Common myeloid progenitor, CD34-positive (primary cell): ENCODE measurements at places on chromosomes 7 and 10.

GRCh38 chr10:67818323-67818722, 19.7 kb downstream of the DNAJC12 start:
- DNase-seq = no peak

- no peak for DNase-seq
Observed at GRCh38 chr7:121510302-121510701, 114.2 kb upstream of the FAM3C start.

DNA sequence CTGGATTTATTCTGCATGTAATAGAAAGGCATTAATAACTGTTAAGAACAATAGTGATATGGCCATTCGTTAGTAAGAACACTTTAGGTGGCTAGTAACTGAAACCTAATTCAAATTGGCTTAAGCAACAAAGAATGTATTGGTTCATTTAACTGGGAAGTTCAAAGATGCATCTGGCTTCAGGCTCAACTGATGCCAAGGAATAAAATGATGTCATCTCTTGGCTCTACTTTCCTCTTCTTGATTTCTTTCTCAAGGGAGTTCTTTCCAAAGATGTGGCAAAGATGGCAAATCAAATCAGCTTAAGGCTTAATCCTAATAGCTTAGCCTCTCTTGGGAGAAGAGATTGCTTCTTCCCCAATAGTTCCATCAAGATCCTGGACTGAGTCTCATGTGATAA, 51.6 kb downstream of the PIK3CG start:
- DNase-seq = no peak

GRCh38 chr10:17140386-17140761, 10.8 kb upstream of the CUBN start:
- DNase-seq = no peak

- no peak for DNase-seq
Observed at GRCh38 chr7:28018446-28018845, 162.1 kb downstream of the JAZF1 start.

- DNase-seq = no peak
Observed at GRCh38 chr7:27615420-27616185, 47.1 kb downstream of the HIBADH start.

DNA sequence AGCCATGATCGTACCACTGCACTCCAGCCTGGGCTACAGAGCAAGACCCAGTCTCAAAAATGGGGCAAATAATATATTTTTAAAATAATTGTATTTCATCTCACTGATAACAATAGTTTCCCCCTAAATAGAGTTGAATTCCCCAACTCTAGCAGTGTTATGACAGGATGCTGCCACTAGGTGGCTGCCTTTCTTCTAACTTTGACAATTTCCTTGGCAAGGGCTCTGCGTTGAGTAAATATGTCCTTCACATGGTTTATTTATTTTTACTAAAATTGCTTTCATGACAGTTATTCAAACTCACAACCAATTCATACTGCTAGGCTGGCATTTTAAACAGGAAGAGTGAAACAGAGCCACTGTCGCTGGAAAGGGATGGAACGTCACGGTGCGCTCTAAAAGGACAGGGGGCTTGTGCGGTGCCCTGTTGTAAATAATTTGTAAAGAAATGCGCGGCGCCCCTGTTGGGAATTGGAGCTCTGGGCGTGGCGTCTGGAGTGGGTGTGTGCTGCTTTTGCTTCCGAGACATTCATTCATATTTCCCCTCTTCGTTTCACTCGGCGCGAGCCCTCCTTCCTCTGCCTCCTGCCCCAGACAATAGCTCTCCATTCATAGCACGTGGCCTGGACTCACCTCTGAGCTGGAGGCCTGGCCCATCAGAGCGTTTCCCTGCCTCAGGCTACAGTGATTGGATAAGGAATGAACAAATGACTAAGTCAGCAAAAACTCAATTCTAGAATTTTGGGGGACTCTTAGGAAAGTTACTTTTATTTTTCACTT, 20.5 kb upstream of the PITRM1 start:
- peak; percentile 36 for DNase-seq

DNA sequence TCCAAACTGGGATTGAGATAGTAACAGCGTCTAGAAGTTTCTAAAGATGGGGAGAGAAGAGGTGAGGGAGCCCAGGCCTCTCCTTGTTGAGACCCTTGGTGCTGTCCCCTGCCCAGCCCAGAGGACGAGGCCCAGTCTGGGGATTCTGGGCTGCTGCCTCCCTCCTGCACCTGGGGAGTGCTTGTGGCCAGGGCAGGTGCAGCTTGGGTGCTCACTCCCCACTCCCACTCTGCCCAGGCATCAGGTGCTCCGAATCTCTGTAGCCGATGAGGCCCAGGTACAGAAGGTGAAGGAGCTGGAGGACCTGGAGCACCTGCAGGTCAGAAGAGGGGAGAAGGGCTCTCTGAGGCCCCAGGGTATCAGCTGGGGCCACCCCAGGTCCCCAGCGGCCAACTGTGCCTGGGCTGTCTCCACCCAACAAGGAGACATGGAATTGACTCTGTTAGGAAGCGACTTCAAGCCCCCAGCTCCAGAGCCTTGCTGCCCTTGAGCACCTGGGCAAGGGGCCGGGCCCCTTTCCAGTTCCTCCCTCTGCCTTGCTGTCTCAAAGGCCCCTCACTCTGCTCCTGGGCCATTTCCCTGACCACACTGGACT, 664 bp downstream of the CPA1 start:
- no peak for DNase-seq

GRCh38 chr7:24245362-24245761, 38.6 kb upstream of the NPY start:
- DNase-seq = no peak

- no peak for DNase-seq
Observed at GRCh38 chr7:90322837-90323236, 1.7 kb upstream of the FAM237B start.

DNA sequence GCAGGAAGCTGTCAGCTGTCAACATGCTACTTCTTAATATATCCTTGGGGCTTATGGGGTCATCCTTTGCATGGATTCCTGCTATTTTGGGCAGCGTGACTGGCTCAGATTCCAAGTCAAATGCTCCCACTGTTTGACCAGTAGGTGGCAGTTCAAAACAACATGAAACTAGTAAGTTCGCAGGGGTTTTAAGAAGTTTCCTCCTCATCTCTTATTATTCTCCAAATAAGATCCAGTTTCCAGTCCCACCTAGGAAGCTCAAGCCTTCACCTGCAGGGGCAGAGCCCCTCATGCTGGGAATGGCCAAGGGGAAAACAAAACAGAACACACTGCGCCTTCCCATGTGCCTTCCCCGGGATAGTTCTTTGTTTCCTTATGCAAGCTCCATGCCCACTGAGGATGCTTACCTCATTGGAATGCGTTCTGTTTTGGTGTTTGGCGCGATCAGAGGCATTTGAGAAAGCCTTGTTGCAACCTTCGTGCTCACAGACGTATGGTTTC, 259.8 kb downstream of the GLI3 start:
- peak; percentile 33 for DNase-seq

- peak; percentile 92 for DNase-seq
Observed at GRCh38 chr10:112985690-112986543, 35.9 kb downstream of the TCF7L2 start.

DNA sequence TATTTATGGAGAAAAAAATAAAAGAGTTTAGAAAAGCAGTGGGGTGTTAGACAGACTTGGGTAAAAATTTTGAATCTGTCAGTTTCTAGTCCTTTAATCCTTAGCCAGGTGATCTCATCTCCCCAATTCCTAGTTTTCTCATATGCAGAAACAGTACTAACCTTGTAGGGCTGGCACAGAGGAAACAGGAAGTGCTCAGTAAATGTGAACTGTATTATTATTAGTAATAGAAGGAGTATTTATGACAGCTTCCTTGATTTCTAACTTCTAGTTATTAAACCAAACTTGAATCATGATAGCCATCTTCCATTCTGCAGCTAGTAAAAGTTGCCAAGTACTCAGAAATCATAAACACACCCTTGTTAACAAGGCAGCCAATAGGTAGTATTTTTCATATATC, 12.5 kb downstream of the TBX20 start:
- DNase-seq = no peak

DNA sequence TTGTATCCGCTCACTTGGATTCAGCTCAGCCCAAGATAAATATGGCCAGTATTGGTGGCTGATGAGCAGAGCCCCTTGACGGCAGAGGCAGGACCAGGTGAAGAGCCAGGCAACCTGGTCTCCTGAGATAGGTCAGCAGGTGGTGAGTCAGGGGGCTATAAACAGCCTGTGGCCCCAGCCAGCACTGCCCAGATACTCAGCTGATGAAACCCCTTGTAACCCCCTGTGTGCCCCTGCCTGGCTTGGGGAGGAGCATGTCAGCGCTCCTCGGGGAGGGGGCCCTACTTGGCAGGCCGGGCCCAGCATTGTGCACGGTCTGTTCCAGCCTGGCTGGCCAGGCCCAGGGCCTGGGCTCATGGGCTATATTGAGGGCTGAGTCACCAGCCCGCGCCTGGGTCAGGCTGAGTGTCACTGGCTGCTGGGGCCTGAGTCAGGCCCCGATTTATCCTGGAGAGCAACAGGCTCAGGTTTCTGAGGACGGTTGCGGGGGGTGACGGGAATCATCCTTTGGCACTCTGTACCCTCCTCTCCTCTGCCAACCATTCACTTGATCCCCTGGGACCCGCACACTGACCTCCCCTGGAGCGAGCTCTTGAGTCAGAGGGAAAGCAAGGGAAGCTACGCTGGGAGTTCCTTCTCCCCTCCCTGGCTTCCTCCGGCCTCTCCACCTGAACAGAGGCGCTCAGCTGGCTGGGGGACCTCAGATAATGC, 2.8 kb upstream of the FLNC start:
- DNase-seq = no peak

DNA sequence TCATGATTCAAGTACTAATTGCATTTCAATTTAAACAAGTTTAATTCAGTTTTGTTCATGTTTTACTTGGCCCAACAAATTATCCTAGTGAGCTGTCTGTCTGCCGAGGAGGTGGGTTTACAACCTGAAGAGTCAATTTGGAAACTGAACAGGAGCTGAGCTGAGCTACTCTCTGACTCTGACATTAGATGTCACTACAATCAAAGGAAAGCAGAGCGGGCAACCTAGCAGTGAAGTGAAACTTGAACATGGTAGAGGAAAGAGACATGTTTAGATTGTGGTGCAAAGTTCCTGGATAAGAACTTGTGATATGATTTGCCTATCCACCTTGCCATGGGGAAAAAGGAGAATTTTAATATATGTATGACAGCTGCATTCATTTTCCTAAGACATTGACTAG, 9.6 kb upstream of the AGR3 start:
- DNase-seq = peak; percentile 78
